ENCODE measurements at places on chromosomes 1 and 21. TPM values are rescaled to one million over a fixed set of nuclear protein-coding genes. Genes with fewer than 3 reads are reported as not detected.

- no peak for DNase-seq
Observed at GRCh38 chr1:39183503-39184353, 20.8 kb upstream of the MACF1 start.

The KRTAP13-3 gene
- not detected for total RNA-seq

DNA sequence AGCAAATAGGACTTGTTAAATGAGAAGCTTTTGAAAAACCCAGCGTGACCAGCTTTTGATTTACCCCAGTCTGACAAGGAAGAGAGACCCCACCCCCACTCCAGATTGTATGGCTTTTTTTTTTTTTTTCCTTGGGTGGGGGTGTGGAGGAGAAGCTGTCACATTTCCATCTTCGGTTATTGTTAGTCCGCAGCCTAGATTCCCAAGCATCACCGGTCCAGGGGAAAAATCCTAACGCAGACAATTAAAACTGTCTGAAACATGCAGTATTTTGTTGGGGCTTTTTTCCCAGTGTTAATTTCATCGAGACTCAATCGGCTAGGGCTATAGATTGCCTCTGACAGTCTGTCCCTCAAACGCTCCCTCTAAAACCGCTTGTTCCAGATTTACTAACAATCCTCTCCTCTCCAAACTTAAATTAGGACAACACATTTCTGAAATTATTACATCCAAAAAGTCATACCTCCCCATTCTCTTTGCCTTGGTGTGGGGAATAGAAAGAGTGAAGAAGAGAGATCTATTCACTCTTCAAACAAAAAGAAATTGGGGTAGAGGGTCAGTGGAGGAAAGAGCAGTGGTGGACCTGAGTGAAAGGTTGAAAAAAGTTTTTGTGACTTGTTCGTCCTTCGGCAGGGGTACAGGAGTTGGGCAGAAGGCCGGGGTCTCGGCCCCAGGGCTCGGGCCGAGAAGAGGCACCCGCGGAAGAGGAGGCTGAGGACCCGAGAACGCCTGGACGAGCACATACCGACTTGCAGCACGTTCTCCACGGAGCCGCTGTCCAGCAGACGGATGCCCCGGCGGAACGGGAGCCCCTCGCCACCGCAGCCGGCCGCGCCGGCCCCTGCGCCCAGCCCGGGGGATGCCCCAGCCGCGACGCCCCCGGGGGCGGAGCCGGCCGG lies 1.1 kb downstream of the ZSWIM5 start:
- DNase-seq = peak; percentile 40

GRCh38 chr1:170521818-170522217 lies 10.1 kb upstream of the GORAB start:
- no peak for DNase-seq

- DNase-seq = no peak
Observed at GRCh38 chr21:45378258-45378966, 26.6 kb upstream of the COL18A1 start.

GRCh38 chr1:201724039-201724765 lies 104.8 kb upstream of the IPO9 start:
- DNase-seq = no peak

The HENMT1 gene
- 7.3 TPM for total RNA-seq

DNA sequence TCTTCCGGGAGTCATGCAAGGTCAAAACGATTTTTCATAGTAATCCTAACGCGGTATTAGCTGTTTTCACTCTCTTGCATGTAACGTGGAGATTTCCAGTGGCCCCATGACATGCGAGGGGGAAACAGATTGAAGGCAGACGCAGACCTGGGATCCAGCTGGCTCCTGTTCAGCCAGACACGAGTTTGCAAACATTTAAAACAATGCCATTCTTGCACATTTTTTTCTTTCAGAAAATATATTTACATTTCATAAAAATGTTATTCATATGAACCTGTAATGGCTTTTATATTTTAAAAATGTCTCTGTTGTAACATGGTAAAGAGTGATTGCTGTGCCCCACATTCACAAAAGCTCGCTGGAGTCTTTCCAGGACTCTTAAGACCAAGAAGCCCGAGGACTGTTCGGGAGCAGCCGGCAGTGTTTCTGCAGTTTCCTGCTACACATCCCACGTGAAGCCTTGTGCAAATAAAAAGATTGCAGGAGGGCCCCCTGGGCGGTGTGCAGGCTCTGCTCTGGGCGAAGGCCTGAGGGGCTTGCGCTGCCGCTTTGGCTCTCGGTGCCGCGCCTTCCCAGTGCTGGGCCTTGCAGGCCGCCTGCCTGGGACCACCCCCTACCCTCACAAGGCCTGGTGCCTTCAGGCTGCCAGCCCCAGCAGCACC lies 184.9 kb downstream of the DYRK1A start:
- DNase-seq = no peak

The TEX38 gene
- total RNA-seq = not detected

DNA sequence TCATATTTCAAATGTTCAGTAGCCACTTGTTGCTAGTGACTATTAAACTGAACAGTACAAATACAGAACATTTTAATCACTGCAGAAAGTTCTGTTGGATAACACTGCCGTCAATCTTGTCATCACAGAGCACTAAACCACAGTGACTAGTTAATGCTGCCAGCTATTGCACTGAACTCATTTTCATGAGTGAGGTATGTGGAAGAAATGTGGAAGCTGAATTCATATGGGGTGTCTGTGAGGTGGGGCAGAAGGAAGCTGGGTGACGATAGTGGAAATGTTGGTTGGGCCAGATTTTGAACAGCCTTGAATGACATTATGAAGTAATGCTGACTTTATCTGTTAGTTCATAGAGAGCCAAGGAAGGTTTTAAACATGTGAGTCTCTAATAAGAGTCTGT lies 49.6 kb downstream of the OSBPL9 start:
- no peak for DNase-seq

The GBP7 gene
- 27.8 TPM for total RNA-seq

DNA sequence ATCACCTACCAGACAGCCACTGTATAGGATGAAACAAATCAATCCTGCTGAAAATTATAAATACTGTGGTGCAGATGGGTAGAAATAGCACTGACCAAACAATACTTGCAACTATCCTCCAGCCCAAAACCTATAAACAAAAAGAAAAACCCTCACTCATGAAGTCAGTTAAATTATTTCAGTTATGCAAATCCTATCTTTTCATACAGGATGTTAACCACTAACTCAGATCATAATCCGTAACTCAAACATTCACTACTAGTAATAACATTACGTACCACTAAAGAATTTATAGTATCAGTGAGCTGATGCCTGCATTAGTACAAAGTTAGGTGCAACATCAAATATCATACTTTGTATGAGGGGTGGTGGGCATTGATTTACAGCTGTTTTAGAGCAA lies 2.6 kb downstream of the NDC1 start:
- DNase-seq = no peak

DNA sequence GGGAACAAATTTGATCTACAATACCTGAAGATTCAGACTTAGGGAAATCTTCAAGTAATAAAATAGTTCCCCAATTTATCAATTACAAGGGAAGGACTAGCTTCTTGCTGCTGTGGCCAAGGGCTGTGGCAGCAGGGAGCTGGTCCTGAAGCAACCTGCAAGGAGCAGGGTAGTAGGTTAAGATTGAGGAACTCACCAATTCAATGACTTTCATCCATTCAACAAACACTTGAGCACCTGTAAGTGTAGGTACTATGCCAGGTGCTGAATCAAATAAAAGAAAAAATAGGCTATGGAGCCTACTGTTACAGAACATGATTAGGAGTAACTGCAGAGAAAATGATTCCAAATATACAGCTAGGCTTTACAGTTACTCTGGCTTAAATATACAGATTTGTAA lies 64.2 kb upstream of the RBM34 start:
- no peak for DNase-seq

The ALG14 gene
- 1.4 TPM for total RNA-seq

The CRTC2 gene
- total RNA-seq = 4.9 TPM

DNA sequence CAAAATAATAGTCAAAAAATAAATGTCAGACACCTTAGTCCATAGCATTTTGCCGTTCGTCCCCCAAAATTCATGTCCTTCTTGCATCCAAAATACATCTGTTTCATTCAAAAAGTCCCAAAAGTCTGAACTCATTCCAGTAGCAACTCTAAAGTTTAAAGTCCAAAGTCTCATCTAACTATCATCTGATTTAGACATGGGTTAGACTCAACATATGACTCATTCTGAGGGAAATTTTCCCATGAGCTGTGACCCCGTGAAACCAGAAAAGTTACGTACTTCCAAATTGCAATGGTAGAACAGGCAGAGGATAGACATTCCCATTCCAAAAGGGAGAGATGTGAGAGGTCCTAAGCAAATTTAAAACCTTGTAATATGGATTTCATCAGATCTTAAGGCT lies 48.6 kb upstream of the CACHD1 start:
- DNase-seq = no peak

The RWDD3 gene
- 7.1 TPM for total RNA-seq

The ZFYVE9 gene
- total RNA-seq = 9.9 TPM

The C1orf185 gene
- not detected for total RNA-seq

The CYP4X1 gene
- total RNA-seq = 4.9 TPM

DNA sequence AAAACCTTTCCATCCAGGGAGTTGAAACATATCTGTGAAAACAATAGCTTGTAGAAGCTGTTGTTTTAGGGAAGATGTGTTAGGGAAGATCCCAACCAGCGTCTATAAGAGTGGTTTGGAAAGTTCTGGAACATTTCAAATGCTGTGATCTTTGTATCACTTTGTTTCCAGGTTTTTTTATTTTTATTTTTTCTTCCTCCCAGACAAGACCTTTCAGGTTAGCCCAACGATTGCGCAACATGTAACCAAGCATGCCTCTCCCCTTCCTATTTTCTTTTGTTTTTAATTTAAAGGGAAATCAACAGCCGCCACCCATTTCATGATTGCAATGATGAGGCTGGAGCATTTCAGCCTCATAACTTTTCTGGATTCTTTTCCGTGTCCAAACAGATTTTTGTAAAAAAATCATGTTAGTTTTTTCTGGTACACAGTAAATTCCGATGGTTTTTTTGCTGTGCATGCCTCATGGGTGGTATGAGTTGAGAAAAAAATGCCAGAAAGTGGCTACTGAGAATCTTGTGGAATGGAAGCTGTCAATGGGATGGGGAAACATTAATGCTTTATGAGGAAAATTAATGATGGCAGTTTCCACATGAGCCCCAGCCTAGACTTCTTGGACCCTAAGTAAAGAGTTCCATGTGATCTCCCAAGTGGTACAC lies 109.3 kb downstream of the RUNX1 start:
- no peak for DNase-seq

- no peak for DNase-seq
Observed at GRCh38 chr1:217482356-217483102, 148.4 kb downstream of the GPATCH2 start.

DNA sequence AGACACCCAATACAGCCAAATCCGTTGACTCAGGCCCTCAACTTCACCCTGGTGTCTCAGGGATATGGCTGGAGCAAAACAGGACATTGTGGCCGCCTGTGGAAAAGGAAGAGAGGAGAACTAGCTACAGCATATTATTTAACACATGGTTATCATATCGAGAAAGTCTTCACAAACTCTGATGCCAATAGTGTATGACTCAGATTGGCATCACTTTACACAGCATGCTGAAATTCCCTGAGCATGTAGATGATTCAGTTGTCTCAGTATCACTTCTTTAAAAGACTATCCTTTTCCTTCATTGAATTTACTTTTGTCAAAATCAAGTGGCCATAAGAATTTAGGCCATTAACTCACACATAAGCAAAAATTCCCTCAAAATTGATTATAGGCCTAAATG lies 20.1 kb downstream of the HSD3B2 start:
- DNase-seq = no peak

GRCh38 chr1:36323636-36324352 lies at the start of gene EVA1B:
Gene EVA1B (minus strand): TSS chr1:36323645. CDS start chr1:36323037, 608 bp downstream.
- DNase-seq = peak; percentile 67

- no peak for DNase-seq
Observed at GRCh38 chr1:7824701-7825100, 28.2 kb downstream of the UTS2 start.

GRCh38 chr1:213277036-213277435 lies 226.0 kb downstream of the RPS6KC1 start:
- DNase-seq = no peak

The MTOR gene
- 45.0 TPM for total RNA-seq

GRCh38 chr21:46150073-46150472 lies 5.3 kb downstream of the FTCD start:
- DNase-seq = no peak

- DNase-seq = no peak
Observed at GRCh38 chr1:159935719-159936272, 9.6 kb downstream of the IGSF9 start.

The PADI4 gene
- total RNA-seq = 1.3 TPM

GRCh38 chr21:19290328-19290727 lies 886.7 kb upstream of the TMPRSS15 start:
- no peak for DNase-seq

DNA sequence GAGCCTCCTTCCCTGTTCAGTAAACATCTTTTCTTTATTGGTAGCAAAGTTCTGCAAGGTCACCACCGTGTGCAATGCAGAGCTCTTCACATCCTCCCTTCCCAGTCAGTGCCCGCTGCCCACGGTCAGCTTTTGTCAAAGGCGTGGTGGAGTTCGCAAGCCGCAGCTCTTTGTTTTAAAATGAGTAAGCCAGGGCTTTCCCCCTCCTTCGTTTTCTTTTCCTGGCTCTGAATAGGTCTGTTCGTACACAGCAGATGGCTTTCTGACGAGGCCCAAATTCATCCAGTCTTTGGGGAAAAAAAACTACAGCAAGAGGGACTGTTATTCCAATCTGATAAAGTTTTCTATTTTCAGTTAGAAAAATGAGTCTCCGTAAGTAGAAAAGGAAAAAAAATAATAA lies 153.2 kb downstream of the LRIG2 start:
- no peak for DNase-seq

The RAB25 gene
- total RNA-seq = 1.0 TPM

GRCh38 chr1:70552662-70553566 lies 141.8 kb downstream of the CTH start:
- DNase-seq = no peak

DNA sequence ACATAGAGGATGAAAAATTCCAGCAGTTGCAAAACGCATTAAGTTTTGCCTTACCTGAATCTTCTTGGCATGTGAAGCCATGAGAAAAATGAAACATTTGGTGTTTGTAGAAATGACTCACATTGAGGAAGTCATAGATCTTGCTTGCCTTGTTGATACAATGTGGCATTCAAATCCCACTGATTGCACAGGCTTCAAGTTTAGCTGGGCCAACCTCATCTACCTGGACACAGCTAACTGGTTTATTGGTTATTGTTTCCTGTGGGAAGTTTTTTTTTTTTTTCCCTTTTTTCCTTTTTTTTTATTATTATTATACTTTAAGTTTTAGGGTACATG lies 168.9 kb upstream of the C21orf91 start:
- no peak for DNase-seq

GRCh38 chr1:12407050-12407961 lies 177.5 kb downstream of the VPS13D start:
- no peak for DNase-seq

The AMY1B gene
- total RNA-seq = not detected
